Stomach (tissue), 19 donors: ENCODE measurements at places on chromosomes 3 and 15. TPM values are rescaled to one million over a fixed set of nuclear protein-coding genes. Genes with fewer than 3 reads are reported as not detected.

GRCh38 chr3:78398401-78398800, 1358.5 kb downstream of the ROBO2 start:
- no peak for DNase-seq

DNA sequence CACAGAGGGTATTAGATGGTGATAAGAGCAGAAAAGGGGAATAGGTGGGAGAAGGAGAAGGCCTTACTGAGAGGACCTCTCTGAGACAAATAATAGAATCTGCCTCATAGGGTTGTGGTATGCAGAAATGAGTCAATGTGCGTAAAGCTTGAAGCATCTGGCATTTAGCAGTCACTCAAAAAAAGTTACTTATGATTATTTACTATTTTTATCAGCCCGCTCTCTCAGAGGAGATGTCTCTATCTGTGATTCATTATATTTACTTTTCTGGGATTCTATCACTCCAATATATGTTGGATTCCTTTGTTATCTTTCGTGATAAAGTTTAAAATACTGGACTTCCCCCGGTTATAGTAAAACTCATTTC, 4.6 kb upstream of the TM4SF1 start:
- no peak for DNase-seq

- peak; percentile 14 for DNase-seq
Measured at GRCh38 chr3:21754839-21755238, 3.8 kb upstream of the ZNF385D start.

DNA sequence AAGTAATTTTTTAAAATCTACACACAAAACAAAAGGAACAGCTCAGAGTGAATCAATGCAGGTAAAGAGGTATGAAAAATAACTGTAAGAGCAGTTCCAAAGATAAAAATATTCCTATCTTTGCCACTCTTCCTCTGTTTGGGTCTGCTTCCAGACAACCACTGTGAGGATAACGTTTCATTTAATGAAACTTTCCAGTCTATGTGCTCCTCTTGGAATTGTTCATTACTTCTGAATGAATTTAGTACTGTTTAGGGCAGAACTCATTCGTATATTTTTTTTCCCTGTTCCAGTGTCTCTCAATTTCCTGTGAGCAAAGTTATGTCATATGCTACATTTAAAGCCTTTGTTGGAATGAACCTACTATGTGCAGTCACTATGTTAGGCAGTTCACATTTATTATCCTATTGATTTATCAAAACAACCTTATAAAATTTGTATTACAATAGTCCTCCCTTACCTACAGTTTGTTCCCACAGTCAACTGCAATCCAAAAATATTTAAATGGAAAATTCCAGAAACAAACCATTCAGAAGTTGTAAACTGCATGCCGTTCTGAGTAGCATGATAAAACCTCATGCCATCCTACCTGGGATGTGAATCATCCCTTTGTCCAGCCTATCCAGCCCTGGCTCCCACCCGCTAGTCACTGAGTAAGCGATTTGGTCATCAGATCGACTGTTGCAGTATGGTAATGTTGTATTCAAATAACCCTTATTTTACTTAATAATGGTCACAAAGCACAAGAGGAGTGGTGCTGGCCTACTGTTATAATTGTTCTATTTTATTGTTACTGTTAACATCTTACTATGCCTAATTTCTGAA, 98.1 kb downstream of the TMCC1 start:
- DNase-seq, result no peak

GRCh38 chr3:138877226-138877625, 42.5 kb upstream of the PIK3CB start:
- no peak for DNase-seq

- DNase-seq, result no peak
Measured at GRCh38 chr3:46135475-46135874, 72.6 kb downstream of the CCR1 start.

DNA sequence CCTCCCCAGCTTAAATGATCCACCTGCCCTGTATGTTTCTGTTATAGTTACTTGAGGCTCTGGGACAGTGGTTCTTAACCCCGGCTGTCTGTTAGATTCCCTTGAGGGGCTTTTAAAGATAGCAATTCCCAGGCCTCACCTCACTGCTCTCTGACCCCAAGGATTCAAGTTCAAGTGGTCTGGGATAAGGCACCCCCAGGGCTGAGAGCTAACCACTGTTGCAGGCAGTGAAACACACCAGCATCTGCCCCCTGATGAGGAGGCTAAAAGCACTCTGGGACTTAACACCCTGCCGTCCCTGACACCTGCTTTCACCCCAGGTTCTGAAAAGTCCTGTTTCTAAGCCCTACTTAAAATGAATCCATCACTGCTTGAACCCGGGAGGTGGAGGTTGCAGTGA, 103.7 kb downstream of the LRRK1 start:
- DNase-seq, result peak; percentile 10

DNA sequence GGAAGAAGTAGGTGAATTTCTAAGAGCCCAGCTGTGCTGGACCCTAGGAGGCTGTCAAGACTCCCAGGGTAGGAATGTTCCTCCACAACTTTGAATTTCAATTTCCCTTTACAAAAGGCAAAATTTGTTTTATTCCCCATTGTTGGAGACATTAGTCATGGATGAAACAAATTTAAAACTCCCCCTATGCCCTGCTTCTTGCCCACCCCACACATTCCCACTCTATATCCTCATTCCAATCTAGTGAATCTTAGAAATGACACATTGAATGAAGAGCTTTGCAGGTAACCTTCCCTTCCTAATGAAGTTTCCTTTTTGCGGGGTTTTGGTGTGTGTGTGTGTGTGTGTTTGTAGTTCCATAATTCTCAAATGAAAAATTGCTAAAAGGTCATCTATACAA, 72.6 kb downstream of the CCNL1 start:
- DNase-seq, result no peak

DNA sequence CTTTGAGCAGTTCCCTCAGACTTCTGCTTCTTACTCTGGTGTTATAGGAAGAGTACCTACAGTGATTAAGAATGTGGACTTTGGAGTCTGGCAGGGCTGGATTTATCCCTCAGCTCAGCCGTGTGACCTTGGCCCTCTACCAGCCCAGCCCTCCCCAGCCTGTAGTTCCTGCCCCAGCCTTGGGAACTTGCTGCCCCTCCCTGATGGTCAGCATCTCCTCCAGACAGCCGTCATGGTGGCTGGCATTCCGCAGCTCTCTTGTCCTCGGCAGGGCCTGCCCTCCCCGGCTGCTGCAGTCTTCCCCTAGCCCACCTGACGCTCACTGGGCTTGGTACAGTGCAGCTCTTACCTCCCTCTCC, 21.9 kb upstream of the CPNE9 start:
- peak; percentile 37 for DNase-seq

- peak; percentile 93 for DNase-seq
Measured at GRCh38 chr3:15332405-15333098, at the start of gene SH3BP5. Gene SH3BP5 (minus strand): TSS chr3:15332586. CDS start chr3:15332408, 178 bp downstream.

GRCh38 chr3:143839980-143840379, 8.3 kb downstream of the SLC9A9 start:
- DNase-seq, result no peak

DNA sequence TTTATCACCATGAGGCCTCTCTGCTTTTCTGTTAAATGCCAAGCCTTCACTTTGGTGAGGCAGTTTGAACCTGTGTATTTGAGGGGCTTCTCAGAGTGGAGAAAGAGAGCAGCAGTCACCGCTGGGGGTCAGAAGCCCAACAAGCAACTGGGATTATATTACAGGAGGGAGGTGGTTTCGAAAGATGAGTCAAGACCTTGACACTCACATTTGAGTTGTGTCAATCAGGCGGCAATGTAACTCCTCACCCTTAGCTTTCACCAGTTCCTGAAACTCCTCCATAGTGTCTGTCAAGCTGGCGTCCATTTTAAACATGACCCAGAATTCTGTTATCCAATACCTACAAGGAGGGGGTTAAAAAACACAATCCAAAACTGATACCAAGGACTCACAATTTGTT, 46.5 kb downstream of the RASGRP1 start:
- no peak for DNase-seq

GRCh38 chr3:120855665-120856437, 52.2 kb upstream of the STXBP5L start:
- no peak for DNase-seq

DNA sequence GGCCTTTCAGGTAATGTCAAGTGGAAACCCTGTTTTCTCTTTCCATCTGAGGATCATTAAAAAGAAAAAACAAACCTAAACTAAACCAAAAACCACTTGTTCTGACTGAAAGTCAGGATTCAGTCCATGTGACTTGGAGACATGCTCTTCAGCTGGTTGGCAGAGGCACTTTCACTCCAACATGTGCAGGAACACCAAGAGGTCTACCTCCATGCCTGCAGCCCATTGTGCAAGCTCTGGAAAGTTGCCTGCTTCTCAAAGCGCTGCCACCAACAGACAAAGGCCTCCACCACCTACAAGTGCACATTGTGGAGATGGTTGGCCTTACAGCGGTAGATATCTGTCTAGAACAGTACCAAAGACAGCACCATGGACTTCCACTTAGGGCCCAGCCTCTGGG, 161.8 kb downstream of the LEKR1 start:
- no peak for DNase-seq

DNA sequence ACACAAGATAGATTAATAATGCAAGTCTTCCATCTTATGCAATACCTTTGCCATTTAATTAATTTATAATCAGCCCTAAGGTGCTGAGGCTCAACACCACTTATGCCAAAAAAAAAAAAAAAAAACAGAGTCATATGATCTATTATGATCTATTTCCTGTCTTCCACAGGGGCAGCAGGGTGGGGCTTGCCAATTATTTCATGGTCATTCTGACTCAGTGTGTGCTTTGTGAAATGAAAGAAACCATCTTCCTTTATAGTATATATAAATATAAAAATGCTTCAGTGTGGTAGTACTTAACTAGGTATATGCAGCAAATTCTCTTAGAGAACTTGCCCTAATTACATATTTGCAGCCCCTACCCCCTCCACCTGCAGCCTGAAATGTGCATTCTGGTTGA, 7.2 kb upstream of the RARB start:
- no peak for DNase-seq

DNA sequence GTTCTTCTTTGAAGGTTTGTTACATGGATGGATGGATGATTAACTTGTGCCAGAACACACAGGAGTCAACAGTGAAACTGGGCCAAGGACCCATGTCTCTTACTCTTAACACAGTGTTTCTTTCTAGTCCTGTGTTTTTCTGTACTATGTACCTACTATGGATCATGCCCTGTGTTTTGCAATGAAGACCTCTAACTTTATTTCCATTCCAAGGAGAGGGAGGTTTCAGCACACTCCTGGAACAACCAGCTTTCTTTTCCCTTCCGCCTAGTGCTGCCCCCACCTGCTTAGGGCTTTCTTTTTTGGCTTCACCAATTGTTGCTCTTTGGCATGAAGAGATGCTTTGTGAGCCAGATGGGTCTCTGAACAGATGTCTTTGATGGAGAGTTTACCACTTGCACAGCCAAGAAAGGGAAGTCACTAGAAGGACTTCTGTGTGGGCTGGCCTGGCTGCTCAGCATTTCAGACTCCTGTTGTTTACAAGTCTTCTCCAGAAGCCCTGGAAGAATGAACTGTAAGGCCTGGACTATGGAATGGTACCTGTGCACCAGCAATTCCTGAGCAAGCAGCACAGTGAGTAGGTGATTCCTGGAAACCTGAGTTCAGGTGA, 44.5 kb downstream of the SNAPC5 start:
- DNase-seq, result no peak

DNA sequence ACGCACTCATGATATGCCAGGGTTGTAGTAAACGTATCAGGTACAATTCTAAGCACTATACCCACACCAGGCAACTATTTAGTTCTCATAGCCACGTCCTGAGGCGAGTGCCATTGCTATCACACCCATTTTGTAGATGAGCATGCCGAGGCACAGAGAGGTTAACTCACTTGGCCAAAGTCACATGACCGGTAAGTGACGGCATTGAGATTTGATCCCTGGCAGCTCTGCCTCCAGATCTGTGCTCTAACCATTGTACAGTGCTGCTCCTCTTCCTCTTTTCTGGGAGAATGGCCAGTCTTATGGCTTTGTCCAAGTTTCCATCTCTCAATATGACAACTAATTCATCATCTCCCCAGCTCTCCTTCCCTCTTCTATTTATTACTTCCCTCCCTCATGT, 18.9 kb upstream of the ATP2B2 start:
- no peak for DNase-seq

GRCh38 chr3:101158374-101158773, 162.0 kb downstream of the IMPG2 start:
- DNase-seq, result no peak

- no peak for DNase-seq
Measured at GRCh38 chr3:52023860-52024764, 28.4 kb upstream of the RPL29 start.

GRCh38 chr15:80739919-80740318, 39.3 kb upstream of the CEMIP start:
- DNase-seq, result peak; percentile 71

AADACL2 gene
- not detected for total RNA-seq

FBXL22 gene
- 7.7 TPM for total RNA-seq

ATG7 gene
- 15.8 TPM for total RNA-seq

LIPC gene
- 7.5 TPM for total RNA-seq

PLA2G4F gene
- total RNA-seq, result 15.6 TPM

APBA2 gene
- total RNA-seq, result 8.8 TPM

AP3B2 gene
- not detected for total RNA-seq

MUC20 gene
- 64.8 TPM for total RNA-seq

UROC1 gene
- not detected for total RNA-seq

SERINC4 gene
- not detected for total RNA-seq

C15orf62 gene
- not detected for total RNA-seq

ETV5 gene
- 28.0 TPM for total RNA-seq

LYSMD2 gene
- total RNA-seq, result 16.5 TPM

FAM107A gene
- total RNA-seq, result 11.2 TPM

MORC1 gene
- not detected for total RNA-seq
